ENCODE measurements at places on chromosomes 1 and 21. TPM values are rescaled to one million over a fixed set of nuclear protein-coding genes. Genes with fewer than 3 reads are reported as not detected.

DNA sequence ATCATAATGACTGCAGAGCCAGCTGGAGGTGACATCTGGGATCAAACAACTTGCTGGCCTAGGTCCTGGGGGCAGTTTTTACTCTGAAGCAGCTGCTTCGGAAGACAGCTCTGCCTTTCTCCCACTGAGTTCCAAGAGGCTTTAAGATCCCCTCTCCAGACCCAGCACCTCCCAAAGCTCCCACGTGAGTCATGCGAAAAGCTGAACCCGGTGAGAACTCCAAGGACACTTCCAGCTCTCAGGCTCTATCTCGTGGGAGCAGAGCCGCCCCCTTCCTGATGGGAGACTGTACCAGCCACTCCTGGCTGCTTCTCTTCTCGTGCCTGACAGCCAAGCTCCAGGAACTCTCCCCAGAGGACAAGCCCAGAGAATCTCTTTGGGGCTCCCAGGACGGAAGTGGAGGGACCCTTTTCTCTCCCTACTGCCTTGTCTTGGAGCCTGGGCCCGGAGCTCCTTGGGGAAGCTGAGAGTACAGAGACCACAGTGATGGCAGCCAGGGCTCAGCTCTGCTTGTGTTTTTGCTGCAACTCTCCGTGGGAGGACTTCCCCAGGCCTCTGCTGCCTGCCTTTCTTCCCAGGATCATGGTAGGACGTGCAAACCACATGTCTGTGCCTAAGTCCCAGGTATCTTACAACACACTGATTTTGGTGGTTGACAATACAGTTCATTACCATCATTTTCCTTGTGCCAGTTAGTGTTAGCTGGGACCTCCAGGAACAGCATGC lies 40.6 kb downstream of the STUM start:
- H3K4me1 ChIP-seq = no peaks in the 10 kb centered on the region
- no peak for DNase-seq
- no peak overlapping the region for H3K4me3 ChIP-seq
- no peak overlapping the region for H3K27ac ChIP-seq

DNA sequence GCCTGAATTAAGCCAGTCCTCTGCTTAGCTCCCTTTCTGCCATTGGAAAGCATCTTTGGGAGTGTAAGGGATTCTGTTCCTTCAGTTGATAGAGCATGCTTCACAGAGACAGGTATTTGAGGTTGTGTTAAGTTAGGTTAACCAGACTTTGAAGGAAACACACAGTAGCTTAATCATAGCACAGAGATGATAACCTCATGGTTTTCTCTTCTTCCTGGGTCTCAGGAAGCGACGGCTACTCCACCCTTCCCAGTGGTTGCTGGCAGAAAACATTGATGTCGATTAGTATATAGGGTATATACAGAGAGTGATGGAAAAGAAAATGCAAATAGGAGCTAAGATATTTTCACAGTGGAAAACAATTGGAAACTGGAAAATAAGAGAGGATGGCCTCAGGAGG lies 42.0 kb downstream of the S1PR1 start:
- no peak overlapping the region for H3K4me3 ChIP-seq
- H3K27me3 ChIP-seq = peaks cover 39% of the 10 kb centered on the region
- H3K27ac ChIP-seq = no peak overlapping the region

DNA sequence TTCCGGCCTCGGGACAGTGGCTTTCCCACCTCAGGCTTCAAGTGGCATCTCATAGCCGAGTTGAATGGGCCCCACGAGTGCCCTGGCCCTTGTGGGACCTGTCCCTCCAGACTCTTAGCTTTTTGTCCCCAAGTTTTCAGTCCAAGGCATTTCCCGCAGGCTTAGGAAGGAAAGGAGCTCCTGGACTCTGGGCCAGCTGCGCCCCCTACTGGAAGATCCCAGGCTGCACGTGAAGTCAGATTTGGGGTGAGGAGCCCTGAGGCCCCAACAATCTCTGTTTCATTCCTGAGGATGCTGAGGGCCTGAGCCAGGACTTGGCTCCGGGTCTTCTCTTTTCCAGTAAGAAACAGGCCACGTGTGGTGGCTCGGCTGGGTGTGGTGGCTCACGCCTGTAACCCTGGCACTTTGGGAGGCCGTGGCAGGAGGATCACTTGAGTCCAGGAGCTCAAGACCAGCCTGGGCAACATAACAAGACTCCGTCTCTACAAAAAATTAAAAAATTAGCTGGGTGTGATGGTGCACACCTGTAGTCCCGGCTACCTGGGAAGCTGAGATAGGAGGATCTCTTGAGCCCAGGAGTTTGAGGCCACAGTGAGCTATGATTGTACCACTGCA lies 67.4 kb downstream of the ARHGEF10L start:
- no peak overlapping the region for H3K27ac ChIP-seq
- peaks cover 6% of the 10 kb centered on the region for H3K4me1 ChIP-seq
- no peaks in the 10 kb centered on the region for H3K27me3 ChIP-seq
- peaks cover 4% of the 10 kb centered on the region for H3K36me3 ChIP-seq

GRCh38 chr21:34800797-34801518 lies 132.2 kb downstream of the CLIC6 start:
- peak; percentile 46 for DNase-seq
- H3K36me3 ChIP-seq = peaks cover 40% of the 10 kb centered on the region
- no peak overlapping the region for H3K4me3 ChIP-seq
- H3K27me3 ChIP-seq = no peaks in the 10 kb centered on the region
- H3K4me1 ChIP-seq = peaks cover 12% of the 10 kb centered on the region

MCOLN2 gene
- 0.27 TPM for polyA plus RNA-seq

GRCh38 chr1:22778862-22779520 lies 68.4 kb downstream of the EPHB2 start:
- no peak for DNase-seq
- H3K4me1 ChIP-seq = peaks cover 16% of the 10 kb centered on the region
- no peak overlapping the region for H3K27ac ChIP-seq
- H3K36me3 ChIP-seq = 0 out of 2 replicates have a peak, but pooled peaks cover 1% of the 10 kb centered on the region
- H3K27me3 ChIP-seq = no peaks in the 10 kb centered on the region
- no peak overlapping the region for H3K4me3 ChIP-seq

GRCh38 chr1:10429868-10430215 lies 391 bp upstream of the CENPS start:
- H3K4me1 ChIP-seq = peaks cover 2% of the 10 kb centered on the region
- no peaks in the 10 kb centered on the region for H3K27me3 ChIP-seq
- peak overlapping the region; percentile 55 for H3K27ac ChIP-seq
- peak overlapping the region; percentile 76 for H3K4me3 ChIP-seq
- 0 out of 2 replicates have a peak, but pooled peaks cover 2% of the 10 kb centered on the region for H3K36me3 ChIP-seq

DNA sequence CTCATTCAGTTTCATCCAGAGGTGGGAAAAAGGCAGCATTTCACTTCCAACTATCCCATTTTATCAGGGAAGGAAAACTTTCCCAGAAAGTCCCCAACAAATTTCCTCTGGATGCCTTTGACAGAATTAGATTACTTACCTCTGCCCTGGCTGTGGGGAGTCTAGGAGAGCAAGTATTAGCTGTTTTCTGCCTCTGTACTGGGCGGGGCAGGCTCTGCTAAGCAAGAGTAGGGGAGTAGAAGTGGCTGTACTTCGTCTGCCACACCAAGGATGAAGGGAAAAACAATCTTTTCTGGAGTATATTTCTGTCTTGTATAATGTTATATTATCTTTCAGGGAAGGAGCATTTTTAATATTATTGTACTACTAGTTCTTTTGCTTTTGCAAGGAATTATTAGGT lies 78.5 kb downstream of the FNBP1L start:
- H3K27ac ChIP-seq = no peak overlapping the region
- no peak overlapping the region for H3K4me3 ChIP-seq
- no peaks in the 10 kb centered on the region for H3K27me3 ChIP-seq
- no peaks in the 10 kb centered on the region for H3K4me1 ChIP-seq
- no peak for DNase-seq
- peaks cover 3% of the 10 kb centered on the region for H3K36me3 ChIP-seq

RGS18 gene
- polyA plus RNA-seq = not detected

GRCh38 chr1:245469734-245470133 lies 314.9 kb downstream of the KIF26B start:
- no peak overlapping the region for H3K4me3 ChIP-seq
- no peak for DNase-seq
- H3K27me3 ChIP-seq = no peaks in the 10 kb centered on the region

DNA sequence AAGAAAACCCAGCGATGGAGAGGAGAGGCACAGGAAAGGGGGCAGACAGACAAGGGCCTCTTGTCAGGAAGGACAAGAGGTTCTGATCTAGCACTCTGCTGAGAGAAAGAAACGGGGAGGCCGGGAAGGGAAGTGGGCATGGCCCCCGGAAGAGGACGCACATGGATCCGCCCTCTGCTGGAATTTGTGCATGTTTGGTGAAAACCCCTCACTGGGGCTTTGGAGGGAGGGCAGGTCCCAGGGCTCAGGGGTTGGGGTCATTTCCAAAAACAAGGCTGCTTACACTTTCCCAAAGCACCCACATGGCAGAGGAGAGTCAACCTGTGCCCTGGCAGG lies 32.4 kb upstream of the ECE1 start:
- H3K4me3 ChIP-seq = no peak overlapping the region
- peaks cover 85% of the 10 kb centered on the region for H3K4me1 ChIP-seq
- no peak for DNase-seq
- no peaks in the 10 kb centered on the region for H3K27me3 ChIP-seq

LCE1B gene
- not detected for polyA plus RNA-seq
